Fibroblast of skin of right quadriceps (primary cell): ENCODE measurements at places on chromosomes 7 and 10.

GRCh38 chr10:63829020-63829419, 307.8 kb downstream of the REEP3 start:
- peak; percentile 3 for DNase-seq

DNA sequence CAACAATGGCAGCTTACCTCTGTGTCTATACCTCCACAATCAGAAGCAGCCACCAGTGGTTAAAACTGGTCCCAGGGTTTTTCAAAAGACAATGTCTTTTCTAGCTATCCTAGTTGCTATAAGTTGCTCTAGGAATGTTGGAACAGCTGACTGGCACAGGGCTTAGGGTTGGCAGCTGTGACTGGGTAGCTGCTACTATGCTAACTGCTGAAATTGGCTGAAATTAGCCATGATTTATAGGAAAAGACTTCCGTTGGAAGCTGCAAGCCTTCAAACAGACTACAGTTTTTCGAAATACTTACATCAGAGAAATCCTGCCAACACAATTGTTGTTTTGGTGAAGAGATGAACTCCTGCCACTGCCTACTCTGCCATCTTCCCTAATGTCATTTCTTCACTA, 102.3 kb downstream of the MKX start:
- no peak for DNase-seq

- DNase-seq, result no peak
These were observed 19.0 kb downstream of the RBM48 start for GRCh38 chr7:92547579-92547978.

DNA sequence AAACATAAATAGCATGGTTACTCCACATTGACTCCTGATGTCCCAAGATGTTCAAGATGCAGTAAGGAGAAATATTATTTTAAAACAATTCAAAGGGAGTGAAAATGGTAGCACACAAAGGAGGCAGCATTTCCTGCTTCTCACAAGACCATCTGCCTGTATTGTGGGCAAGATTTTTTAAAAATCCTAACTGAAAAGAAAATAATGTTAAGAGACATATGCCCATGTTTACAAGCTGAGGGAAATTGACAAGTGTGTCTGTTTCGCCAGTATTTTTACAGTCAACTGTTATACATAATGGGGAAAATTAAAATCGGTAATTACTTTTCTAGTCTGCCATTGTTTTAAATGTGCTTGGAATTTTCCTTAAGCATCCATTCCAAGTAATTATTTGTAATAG, 646.2 kb upstream of the C7orf33 start:
- no peak for DNase-seq

DNA sequence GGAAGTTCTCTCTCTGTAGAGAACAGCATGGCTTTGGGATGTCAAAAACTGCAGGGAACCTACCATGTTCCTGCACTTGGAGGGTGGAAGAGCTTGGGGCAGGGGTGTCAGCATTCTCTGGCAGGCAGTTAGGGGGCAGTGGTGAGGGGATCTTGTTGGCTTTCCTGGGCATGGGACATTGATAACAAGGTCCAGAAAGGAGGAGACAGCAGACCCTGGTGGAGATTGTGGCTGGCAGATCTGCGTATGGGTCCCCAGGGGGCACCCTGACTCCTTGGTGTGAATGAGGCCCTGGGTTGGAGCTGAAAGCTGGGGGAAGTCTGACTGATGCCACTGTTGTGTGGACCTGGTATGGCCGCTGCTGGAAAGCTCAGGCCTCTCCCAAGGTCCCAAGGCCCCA, 22.9 kb upstream of the CAMK2B start:
- DNase-seq, result peak; percentile 39

DNA sequence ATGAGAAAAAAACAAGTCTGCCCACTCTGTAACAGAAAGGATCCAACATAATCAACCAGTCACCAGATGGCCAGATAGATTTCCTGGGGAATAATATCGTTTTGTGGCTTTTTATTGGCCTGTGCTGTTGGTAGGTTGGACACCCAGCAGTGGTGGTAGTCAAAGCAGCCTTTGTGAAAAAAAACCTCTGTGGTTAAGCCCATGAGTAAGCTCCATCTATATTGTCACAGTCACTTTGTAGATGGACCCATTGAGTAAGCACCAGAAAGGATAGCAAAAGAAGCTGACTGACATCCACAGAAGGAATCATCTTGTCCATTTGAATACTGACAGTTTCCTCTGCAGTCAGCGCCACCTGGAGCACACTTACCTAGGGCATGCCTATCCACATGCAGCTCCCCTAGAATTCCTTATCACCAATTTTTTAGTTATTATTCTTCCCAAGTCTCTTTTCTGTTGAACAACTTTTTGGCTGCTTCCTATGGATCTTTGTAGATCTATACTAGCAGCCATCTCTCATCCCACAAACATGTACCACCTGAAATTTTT, 96.9 kb downstream of the IQUB start:
- no peak for DNase-seq

DNA sequence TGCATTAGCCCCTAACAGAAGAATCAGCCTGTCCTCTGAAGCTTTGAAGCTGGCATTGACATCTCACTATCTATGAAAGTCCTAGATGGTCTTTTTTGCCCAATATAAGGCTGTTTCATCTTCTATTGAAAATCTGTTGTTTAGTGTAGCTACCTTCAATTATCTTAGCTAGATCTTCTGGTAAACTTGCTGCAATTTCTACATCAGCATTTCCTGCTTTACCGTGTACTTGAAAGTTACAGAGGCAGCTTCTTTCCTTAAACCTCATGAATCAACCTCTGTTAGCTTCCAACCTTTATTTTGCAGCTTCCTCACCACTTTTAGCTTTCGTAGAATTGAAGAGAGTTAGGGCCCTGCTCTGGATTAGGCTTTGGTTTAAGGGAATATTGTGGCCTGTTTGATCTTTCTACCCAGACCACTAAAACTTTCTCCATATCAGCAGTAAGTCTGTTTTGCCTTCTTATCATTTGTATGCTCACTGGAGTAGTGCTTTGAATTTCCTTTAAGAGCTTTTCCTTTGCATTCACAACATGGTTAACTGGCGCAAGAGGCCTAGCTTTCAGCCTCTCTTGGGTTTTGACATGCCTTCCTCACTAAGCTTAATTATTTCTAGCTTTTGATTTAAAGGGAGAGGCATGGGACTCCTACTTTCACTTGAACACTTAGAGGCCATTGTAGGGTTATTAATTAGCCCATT, 32.5 kb downstream of the ARID5B start:
- no peak for DNase-seq

DNA sequence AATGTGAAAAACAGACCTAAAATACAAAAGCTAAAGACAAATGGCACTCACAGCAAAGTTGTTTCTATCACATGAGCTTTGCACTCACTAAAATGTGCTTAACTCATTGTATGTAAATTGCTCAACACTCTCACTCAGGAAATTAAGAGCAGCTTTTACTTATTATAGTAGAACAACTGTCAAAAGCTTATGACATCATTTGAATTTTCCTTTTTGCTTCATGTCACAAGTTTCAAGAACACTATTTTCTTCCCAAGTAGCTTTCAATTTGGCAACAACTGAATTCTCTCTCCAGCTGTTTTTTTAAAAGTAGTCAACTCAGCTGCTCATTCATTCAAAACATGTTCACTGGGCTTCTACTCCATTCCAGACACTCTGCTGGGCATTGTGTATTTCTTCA, 46.9 kb downstream of the ATE1 start:
- DNase-seq, result peak; percentile 28

DNA sequence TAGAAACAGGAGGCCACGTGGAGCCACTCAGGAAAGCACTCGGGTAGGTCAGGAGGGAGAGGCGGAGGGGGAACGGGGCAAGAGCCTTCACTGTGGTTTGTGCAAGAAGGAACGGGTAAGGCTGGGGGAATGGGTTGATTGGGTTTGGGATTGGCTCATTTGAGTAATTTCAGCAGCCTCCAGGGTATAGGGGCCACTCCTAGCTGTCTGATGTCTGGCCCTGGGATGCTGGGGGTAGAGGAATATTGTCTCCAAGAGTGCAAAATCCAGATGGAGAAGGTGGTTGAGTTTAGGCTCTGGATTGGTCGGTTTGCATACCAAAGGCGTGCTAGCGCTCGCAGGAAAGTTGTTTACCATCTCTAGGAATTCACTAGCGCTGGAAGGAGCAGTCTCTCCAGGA, 47.2 kb downstream of the MYL10 start:
- DNase-seq, result no peak

GRCh38 chr10:123721441-123722049, 55.4 kb downstream of the GPR26 start:
- no peak for DNase-seq

DNA sequence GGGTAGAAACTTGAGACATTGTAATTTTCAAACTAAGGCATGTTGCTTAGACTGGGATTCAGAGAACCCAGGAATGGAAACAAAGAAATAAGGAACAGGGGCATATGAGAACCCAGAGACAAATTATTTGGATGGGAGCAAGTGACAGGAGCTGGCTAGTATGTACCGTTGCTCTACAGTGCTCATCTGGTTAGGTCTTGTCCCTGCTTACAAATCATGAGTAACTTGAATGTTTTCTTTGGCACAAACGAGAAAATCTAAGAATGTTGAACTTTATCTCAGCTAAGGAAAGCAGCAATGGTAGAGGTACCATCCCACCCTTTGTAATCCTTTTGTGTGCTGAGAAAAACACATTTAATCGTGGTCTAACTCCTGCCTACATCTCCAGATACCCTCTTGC, 116.0 kb upstream of the IMMP2L start:
- DNase-seq, result no peak

- DNase-seq, result peak; percentile 91
These were observed 34.5 kb downstream of the PPIF start for GRCh38 chr10:79381804-79382221.

DNA sequence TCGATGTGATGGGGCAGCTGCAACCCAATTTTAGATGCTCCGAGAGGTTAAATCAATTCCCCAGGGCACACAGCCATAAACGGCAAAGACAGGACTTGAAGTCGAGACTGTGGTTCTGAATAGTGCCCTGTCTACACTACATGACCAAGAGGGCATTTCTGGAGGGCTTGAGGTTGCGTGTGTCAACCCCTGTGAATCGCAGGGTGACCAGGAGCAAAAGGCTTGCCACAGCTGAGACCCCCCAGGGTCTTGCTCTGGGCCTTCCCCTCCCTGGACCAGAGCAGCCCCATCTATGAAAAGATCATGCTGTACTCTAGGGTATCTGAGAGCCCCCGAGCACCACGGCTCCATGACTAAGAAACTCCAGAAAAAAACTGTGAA, 26.8 kb upstream of the RASGEF1A start:
- no peak for DNase-seq

- DNase-seq, result no peak
These were observed 117.2 kb downstream of the SRI start for GRCh38 chr7:88102675-88103074.

DNA sequence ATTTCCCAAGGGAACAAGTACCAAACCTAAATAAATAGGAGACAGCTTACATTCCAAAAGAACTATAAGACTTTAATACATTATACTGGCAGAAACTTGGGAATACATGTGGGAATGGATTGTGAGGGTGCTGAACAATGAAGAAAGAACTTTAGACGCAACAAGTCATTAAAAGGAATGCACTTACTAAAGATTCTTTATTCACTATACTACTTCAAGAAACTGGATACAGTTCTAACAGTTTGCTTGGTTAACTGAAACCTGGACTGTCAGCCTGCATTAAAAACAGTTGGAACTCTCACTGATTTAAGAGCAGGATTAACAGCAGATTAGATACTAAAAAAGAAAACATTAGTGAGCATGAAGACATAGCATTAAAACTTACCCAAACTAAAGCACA, 12.0 kb downstream of the CACUL1 start:
- peak; percentile 58 for DNase-seq

GRCh38 chr10:12703126-12703525, 298.4 kb downstream of the CCDC3 start:
- DNase-seq, result peak; percentile 34
